ENCODE measurements at places on chromosomes 1 and 21. TPM values are rescaled to one million over a fixed set of nuclear protein-coding genes. Genes with fewer than 3 reads are reported as not detected.

- no peak for DNase-seq
Observed at GRCh38 chr21:37432710-37433455, 66.3 kb downstream of the DYRK1A start.

GRCh38 chr21:25515484-25516405 is 91.5 kb downstream of the MRPL39 start:
- DNase-seq, result no peak

CLCA4 gene
- not detected for total RNA-seq

GRCh38 chr1:31706384-31707058 is 2.7 kb upstream of the COL16A1 start:
- DNase-seq, result peak; percentile 59

SLAMF7 gene
- total RNA-seq, result not detected

CYP4X1 gene
- total RNA-seq, result 0.81 TPM
